EH (cell line): ENCODE measurements at places on chromosomes 12 and 14.

DNA sequence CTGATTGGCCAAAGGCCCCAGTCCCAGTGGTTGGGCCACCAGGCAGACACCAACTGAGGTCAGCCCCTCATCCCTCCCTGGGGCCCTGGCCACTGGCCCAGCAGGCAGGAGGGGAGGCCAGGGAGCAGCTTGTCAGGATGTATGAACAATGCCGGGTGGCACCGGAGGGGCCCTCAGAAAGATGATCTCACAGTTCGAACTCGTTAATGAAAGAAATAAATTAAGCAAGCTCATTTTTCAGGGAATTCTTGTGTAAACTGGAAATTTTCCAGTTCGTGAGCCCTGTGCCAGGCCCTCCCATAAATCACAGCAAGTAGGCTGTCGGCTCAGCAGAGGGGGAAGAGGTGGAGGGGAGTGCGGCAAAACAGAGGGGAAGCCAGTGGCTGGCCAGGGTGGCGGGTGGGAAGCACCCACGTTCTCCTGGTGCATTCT is 177.0 kb upstream of the VASH1 start:
- peak; percentile 3 for DNase-seq

DNA sequence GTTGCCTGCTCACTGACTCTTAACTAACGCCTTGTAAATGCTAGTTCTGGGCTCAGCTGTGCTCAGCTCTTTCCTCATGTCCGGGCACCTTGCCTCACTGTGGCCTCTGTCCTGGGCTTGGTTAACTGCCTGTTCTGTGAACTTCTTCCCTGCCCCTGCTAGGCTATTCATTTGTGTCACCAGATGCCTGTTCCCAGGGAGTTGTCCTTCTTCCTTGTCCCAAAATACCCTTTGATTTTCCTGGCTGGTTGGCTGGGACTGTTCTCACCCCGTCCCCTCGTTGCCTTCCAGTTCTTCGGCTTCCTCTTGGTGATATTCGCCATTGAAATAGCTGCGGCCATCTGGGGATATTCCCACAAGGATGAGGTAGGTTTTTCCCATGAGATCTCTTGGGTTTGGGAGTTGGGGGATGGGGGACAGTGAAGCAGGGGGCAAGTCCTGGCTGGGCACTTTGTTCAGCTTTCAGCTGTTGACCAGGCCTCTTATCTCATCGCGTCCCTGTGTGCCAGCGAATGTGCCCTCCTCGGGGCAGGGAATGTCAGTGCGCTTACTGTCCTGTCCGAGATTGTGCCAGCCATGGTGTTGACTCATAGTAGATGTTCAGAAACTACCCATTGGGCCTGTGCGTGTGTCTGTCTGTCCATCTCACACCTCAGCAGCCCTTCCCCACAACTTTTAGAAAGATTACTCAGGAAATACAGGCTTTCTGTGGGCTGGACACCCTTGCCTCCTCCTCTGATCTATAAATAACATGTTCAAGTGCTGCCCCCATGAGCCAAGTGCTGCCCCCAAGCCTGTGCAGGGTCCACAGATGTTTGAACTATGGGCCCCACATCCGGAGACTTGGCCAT is 33.1 kb downstream of the CD9 start:
- DNase-seq: peak; percentile 29

- DNase-seq: no peak
Observed at GRCh38 chr12:32024884-32025592, 65.8 kb downstream of the RESF1 start.

GRCh38 chr12:15186597-15186996 is 34.6 kb downstream of the RERG start:
- DNase-seq: no peak

GRCh38 chr14:86168371-86168770 is 638.4 kb downstream of the FLRT2 start:
- no peak for DNase-seq

DNA sequence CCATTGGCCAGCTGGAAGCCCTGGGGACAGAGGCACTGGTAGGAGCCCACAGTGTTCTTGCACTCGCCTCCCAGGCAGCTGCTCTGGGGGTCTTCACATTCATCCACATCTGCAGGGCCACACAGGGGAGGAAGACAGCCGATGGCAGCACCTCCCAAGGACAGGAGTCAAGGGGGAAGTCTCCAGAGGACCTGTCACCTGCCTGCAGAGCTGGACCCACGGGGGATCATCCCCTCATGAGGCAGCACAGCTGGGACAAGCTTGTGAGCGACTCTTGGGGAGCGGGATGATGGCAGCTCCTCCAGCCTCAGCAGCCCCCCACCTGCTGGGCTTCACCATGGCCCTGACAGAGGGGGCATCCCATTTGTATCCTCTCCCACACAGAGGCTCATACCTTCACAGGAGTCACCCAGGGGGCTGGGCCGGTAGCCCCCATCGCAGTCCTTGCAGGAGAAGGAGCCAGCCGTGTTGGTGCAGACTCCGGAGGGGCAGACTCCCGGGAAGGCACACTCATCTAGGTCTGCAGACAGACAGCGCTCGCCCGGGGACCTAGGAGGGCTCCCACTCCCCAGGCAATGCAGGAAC is 15.4 kb downstream of the ISCA2 start:
- no peak for DNase-seq

DNA sequence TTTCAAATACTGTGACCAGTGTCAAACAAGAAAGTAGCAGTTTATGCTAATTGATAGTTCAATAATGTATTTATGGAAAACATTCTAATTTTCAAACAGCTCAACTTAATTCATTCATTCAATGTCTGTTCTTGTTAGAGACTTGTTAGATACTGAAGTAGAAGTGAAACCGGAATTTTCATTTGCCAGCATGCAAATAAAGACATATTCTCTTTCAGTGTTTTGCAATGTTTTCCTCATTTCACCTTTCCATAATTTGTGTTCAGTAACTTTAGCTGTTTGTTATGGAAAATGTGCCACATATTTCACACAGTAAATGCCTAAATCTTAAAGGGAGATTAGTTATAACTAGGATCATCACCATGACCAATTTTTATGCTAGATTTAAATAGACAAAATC is 21.2 kb downstream of the TAS2R50 start:
- no peak for DNase-seq

- peak; percentile 92 for DNase-seq
Observed at GRCh38 chr12:118356809-118357256, 15.9 kb downstream of the TAOK3 start.

DNA sequence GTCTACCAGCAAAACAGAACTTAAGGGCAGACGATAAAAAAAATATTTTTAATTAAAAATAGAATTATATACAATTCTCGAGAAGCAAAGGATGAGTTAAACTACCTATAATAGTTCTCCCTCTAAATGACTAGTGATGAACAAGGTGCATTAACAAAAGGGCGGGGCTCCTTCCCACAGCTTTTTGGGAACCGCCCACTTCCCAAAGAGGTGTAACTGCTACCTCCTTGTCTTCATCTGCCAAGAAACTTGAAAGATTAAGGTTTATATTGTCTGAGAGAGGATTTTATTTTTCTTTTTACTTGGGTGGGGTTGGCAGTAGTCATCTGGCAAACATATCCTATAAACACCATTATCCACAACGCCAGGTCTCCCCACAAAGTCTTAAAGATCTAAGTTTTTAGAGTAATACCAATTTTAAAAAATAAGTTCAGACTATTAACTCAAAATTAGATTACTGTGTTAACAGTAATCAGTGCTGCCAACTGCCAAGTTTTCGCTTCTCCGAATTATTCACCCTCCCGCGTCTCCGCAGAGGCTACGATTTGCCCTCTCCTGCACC is 938 bp downstream of the RALGAPA1 start:
- peak; percentile 6 for DNase-seq

GRCh38 chr14:95064734-95065133 is 92.6 kb downstream of the DICER1 start:
- DNase-seq: no peak

GRCh38 chr12:130087222-130087621 is 75.0 kb upstream of the FZD10 start:
- DNase-seq: no peak

GRCh38 chr12:852864-853263 is 96.6 kb downstream of the RAD52 start:
- DNase-seq: no peak

DNA sequence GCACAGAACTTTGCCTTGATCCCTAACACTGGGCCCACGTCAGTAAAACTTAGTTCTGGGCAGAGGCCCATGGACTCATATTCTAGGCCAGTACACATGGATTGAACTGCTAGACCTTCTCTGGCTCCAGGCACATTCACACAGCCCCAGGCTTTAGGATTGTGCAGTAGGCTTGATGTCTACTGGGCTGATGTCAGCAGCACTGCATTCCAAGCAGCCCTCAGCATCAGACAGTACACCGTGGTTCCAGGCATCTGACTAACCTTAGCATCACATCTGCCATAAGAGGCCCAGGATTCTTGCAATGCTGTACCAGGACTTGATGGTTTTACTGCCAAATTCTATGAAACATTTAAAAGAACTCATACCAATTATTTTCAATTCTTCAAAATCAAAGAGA is 301.9 kb downstream of the CCER1 start:
- DNase-seq: peak; percentile 1

DNA sequence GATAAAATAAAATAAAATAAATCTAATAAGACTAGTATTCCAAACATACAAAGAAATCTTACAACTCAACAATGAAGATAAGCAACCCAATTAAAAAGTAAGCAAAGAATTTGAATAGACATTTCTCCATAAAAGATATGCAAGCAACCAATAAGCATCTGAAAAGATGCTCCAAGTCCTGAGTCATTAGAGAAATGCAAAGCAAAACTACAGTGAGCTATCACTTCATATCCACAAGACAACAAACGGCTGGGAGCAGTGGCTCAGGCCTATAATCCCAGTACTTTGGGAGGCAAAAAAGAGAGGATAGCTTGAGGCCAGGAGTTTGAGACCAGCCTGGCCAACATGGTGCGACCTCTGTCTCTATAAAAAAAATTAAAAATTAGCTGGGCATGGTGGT is 26.8 kb downstream of the ZFYVE1 start:
- no peak for DNase-seq

DNA sequence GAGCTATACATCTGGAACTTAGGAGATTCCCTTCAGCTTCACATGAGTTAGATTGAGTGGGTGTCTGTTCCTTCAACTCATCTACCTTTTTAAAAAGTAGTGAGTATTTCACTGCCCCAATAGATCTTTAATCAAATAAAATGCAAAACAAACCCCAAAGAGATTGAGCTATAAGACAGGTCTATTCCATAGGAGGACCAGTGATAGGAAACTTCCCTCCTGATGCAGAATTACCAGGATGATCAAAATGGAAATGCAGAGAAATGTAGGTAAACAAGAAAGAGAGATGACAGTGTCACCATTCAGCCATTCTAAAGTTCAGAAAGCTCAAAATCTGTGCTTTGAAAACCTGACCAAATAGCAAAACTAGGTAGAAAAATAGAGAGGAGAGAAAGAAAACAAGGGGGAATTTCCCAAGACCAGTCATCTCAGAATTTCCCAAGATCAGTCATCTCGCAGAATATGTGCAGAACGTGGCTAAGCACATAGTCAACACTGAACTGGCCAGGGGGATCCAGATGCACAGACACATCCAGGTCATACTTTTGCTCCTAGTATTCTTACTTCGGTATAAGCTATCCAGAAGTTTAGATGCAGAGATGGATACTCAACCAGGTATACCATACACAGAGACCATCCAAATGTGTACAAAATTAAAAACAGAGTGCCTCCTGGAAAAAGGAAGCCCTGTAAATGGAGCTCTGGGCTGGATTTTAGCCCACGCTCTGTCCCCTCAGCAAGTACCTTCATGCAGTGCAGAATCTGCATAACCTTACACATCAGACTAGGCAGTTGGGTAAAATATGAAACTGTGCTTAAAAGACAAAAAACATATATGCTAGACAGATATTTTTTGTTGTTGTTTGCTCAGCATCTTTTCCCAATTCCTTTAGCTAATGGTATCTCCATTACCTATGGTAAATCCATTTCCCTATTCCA is 27.4 kb downstream of the SLC41A2 start:
- peak; percentile 52 for DNase-seq

DNA sequence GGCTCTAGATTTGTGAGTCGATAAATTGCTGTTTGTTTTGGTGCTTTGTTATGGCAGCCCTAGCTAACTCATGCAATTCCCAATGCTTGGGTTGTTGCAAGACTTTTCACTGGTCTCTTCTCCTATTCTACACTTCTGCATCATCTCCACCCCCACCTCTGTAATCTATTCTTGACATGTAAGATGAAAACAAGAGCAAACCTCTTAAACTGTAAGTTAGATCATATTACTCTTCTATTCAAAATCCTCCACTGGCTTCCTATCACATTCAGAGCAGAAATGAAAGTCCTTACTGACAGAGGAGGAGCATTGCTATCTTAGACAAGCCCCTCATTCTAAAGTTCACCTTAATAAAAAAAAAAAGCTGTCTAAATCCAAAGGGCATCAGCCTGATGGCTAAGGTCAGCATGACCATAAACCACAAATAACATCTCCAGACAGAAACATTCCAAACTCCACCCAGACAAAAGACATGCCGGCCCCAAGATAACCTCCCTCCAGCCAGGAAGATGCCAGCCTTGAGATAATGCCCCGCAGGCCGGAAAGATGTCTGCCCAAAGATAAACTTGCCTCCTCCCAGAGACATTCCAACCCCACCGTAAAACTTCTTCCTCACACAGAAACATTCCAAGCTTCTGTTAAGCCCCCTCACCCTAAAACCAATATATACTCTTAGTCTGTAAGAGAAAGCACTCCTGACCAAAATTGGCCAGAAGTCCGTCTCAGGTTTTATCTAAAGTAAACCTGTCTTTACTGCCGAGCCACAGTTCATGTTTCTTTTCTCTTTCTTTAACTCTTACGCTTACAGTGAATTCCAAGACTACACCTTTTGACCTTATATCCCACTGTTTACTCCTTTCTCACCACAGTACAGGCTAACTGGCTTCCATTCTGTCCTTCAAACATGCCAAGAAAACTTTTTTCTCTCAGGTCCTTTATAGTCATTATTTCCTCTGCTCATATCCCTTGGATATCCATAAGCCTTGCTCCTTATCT is 308.9 kb downstream of the KCNH5 start:
- no peak for DNase-seq

GRCh38 chr14:90342327-90342726 is 10.6 kb upstream of the NRDE2 start:
- no peak for DNase-seq

DNA sequence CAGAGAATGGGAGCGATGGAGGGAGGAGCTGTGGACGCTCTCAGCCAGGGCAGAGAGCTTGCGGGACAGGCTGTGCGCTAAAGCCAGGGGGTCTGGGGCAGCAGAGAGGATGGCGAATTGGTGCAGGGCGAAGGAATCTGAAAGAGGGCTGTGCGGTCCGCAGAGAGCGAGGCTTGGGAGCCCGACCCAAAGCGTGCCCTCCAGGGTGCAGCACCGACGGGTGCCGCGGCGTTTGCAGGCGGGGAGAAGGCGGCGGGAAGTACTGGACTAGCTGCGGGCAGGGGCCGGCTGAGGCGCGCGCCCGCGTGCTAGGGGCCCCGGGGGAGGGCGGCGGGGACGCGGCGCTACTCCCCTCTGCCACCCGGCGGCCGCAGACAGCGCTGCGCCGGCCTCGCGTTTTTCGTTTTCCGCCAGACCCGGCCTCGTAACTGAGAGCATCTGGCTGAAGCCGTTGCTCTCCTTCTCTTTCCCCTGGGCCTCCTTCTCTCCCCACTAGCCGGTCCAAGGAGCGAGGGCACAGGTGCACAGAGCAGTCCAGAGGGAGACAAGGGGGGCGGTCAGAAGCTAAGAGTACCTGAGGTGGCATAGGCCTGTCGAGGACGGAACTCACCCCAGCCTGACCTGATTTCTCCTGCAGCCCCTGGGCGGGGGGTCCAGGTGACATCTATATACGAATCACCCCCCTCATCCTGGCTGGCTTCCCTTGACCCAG is 24.9 kb downstream of the SLC6A12 start:
- peak; percentile 51 for DNase-seq
